Nephron progenitor cell (in vitro differentiated cells): ENCODE measurements at places on chromosomes 5 and 9.

DNA sequence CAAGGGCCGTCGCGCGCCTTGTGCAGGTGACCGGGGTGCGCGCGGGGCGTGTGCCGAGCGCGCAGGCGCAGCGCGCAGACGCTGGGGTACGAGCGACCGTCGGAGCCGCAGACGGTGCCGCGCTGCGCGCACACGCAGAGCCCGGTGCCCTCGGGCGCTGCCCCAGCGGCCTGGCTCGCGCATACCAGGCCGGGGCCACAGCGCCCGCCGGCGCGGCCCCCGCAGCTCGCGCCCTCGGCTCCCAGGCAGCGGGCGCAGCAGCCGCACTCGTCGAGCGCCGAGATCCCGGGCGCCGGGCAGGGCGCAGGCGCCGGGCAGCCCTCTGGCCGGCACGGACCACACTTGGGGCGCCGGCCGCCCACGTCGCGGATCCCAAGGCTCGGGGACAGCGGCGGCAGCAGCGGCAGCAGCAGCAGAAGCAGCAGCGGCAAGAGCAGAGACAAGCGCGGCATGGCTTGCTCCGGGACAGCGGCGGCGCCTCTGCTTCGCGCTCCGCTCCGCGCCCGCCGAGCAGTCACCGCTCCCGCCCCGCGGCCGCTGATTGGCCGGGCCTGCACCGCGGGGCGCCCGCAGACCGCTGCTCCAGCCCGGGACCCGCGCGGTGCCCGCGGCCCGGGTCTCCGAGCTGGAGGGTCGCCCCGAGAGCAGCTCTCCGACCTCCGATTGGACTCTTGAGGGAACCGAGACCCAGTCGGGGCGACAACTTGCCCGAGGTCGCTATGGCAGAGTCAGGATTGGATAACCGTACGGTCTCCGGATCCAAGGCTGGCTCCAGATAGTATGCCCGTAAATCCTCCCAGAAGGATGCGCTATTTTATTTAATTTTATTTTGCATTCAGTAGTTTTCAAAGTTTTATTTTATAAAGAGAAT, at the start of gene IGFBPL1:
TSS of gene IGFBPL1 (minus strand) at position 482 of the 871 bp plus-strand sequence. CDS start at position 452, 30 bp downstream.
- peak; percentile 74 for DNase-seq

DNA sequence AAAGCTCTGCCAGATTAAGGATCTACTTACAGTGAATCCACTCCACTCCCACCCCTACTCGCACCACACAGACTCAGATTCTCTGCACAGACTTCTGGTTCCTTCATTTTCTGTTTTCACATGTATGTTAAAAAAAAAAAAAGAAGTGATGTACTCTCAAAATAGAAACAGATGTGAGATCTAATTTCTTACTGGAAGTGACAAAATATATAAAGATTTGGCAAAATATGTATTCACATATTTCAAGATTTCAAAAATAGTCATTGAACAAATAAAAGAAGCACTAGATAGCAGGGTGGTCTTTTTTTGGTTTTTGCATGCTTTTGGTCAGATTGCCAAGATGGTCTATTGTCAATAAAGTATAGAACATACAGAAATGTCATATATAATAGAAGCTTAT, 379.2 kb downstream of the TMEM167A start:
- no peak for DNase-seq

GRCh38 chr9:6905850-6906375, 148.1 kb downstream of the KDM4C start:
- no peak for DNase-seq

DNA sequence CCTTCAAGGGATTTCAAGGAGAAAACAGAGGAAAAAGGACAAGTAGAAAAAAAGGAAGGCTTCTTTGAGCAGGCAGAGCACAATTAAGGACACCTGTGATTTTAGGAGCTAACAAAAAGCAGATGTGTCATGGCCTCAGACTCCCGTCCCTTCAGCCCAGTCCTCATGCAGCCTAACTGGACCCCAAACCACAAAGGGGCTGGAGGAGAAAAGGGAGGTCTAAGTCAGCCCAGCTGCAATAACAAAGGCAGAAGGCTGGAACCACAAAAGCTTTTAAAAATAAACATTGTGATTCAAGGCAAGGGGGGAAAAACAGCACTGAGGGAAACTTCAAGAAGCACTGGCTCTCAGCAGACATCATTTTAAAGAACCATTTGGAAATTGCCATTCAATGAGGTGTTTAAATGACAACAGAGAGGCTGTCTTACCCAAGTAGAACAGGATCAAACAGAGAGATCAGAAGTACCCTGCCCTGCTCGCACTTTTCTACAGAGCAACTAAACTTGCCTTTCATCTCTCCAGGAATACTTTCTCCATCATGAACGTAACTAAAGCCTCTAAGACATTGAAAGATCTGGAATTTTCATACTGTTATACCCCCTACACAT, 89.3 kb downstream of the SEMA5A start:
- no peak for DNase-seq

DNA sequence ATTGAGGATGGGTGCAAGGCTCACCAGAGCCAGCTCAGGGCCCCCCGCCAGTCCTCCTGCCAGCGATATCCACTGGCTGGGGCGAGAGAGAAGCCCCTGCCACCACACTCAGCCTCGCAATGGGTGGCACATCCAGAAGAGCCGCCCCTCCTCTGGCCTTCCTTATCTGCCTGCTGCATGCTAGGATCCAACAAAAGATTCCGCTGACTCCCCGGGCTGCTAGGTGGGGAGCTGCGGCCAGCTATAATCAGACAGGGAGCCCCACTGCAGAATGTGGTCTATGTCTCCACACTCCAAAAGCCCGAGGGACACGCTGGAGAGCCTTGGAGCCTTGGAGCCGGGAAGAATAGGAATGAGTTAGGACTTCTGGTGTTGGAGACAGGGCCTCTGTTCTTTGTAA, 32.8 kb downstream of the COL23A1 start:
- DNase-seq, result no peak

DNA sequence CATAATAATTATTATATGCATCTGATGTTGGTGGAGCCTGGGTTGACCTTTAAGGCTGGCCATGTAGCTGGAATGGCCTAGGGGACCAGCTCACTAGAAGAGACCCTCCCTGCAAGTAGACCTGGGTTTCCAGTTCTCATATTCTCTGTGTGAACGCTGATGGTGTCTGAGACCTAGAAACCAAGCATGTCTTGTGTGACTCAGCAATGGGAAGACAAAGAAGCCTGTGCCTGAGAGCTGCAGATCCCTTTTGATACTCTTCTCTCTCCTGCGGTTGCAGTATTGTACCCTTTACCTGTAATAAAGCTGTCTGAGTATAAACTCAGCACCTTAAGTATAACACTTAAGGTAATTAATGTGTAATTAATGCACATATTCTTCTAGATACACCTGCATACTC, 22.2 kb downstream of the C9orf152 start:
- no peak for DNase-seq

DNA sequence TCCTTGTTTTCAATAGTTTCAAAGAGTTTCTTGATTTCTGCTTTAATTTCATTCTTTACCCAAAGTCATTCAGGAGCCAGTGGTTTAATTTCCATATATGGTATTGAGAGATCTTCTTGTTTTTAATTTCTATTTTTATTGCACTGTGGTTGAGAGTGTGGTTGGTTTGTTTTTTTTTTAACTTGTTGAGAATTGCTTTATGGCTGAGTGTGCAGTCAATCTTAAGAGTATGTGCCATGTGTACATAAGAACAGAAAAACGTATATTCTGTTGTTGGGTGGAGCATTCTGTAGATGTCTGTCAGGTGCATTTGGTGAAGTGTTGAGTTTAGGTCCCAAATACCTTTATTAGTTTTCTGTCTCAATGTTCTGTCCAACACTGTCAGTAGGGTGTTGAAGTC, 26.7 kb upstream of the IPPK start:
- no peak for DNase-seq

- DNase-seq, result peak; percentile 72
Observed at GRCh38 chr9:133238851-133239532, 29.9 kb upstream of the OBP2B start.

DNA sequence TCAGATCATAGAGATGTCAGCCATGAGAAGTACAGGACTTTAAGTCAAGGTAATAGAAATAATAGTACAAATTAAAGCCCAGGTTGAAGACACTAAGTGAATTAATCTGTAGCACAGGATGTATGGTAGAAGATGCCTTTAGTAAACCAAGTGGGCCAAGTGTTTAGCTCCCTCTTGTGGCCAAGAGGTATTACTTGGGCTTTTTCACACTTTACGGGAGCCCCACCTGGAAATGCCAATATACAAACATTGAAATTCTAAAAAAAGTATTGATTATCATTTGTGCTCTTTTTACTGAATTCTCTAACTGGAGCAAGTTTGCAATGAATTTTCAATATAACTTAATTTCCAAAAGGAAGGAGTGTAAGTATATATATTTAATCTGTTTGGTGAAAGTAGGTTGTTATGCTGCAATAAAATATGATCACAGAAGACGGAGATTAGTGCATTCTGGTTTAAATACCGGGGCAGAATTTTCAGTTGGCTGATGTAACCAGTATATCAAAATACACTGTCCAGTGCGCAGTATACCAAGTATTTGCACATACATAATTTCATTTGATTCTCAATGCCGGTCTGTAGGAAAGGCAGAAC, 84.7 kb downstream of the PARP8 start:
- peak; percentile 17 for DNase-seq

DNA sequence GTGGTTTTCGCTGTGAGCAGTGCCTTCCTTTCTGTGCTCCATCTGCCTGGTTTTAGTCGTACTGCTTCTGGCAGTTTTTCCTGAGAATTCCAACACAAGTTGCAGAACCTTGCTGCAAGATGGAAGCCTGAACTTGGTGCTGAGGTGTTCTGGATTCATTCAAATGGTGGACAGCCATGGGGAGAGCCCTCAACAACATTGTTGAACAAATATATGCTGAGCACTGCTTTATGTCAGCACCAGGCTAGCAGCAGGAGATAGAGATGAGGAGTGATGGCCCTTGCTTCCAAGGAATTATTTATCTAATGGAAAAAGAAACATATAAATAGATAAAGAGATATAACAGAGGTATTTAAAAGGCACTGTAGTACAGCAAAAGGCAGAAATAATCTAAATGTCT, 7.3 kb upstream of the RPS6 start:
- no peak for DNase-seq

- DNase-seq, result no peak
Observed at GRCh38 chr5:78603636-78604175, 44.9 kb downstream of the LHFPL2 start.

DNA sequence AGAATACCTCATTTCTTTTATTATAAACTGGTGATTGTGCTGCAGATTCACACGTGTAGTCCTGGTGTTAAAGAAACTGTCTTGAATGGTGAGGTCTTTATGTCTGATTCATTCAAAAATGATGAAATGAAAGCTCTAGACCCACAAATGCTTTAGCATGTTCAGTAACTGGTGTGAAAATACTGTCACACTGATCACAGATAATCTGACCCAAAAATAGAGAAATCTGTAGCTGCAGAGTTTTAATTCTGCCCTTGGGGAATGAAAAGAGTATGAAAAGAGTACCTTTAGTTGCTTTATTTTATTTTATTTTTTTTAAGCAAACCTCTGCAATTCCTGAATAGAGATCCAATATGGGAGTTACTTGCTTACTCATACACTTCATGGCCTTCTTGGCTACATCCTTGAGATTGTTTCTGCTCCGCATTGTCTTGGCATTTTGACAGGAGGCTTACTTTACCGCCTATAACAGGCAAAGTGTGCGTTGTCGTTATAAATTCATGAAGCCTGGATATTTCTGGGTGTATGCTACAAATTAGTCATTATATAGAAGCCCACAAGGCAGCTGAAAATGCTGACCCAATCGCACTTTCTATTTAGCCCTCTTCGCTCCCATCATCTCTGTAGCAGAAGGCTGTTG, 2.7 kb downstream of the RGMB start:
- no peak for DNase-seq

DNA sequence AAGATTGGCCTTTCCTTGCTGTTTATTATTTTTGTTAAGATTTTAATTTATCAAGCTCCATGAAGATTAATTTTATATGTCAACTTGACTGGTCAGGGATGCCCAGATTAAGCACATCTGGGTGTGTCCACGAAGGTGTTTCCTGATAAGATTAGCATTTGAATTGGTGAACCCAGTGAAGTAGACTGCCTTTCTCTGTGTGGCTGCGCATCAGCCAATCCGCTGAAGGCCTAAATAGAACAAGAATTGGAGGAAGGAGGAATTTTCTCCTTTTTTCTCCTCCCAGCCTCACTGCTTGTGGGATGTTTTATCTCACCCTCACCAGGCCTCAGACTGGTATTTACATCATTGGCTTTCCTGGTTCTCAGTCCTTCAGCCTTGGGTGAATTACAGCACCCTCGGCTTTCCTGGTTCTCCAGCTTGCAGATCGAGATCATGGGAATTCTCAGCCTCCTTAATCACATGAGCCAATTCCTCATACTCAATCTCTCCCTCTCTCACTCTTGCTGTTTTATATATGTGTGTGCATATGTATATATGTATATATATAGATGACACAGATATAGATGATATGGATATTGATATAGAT, 135.4 kb upstream of the SPEF2 start:
- DNase-seq, result no peak

- DNase-seq, result no peak
Observed at GRCh38 chr9:134812343-134812673, 68.3 kb upstream of the FCN2 start.

- DNase-seq, result no peak
Observed at GRCh38 chr5:180803181-180804128, 849 bp upstream of the MGAT1 start.

GRCh38 chr9:120758544-120758943, 34.7 kb downstream of the FBXW2 start:
- no peak for DNase-seq

DNA sequence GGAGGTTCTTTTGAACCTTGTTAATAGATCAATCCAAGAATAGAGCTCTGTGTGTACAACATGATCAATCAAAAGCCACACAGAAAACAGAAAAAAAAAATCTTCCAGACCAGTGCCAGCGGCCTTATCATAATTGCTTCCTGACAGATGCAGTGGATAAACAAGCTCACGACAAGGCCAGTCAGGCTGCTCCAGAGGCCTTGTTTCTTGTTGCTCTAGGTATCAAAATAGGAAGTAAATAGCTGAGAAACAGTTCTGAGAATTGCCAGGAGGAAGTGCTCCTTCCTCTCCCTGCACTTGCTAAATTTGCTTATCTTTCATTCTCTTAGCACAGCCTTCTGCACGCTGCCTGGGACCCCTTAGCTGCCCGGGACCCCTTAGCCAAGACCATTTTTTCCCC, 199.0 kb upstream of the TARS1 start:
- DNase-seq, result no peak

DNA sequence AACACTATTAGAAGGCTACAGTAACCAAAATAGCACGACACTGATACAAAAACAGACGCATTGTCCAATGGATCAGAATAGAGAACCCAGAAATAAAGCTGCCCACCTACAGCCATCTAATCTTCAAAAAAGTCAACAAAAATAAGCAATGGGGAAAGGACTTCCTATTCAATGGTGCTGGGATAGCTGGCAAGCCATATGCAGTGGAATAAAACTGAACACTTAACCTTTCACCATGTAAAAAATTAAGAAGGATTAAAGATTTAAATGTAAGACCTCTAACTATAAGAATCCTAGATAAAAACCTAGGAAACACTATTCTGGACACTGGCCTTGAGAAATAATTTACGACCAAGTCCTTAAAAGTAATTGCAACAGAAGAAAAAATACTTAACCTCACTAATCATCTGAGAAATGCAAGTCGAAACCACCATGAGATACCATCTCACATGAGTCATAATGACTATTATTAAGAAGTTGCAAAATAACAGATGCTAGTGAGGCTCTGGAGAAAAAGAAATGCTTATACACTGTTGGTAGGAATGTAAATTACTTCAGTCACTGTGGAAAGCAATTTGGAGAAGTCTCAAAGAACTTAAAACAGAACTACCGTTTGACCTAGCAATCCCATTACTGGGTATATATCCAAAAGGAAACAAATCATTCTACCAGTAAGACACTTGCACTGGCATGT, 203.3 kb upstream of the CDH9 start:
- no peak for DNase-seq
